ENCODE measurements at places on chromosomes 3 and 15.

DNA sequence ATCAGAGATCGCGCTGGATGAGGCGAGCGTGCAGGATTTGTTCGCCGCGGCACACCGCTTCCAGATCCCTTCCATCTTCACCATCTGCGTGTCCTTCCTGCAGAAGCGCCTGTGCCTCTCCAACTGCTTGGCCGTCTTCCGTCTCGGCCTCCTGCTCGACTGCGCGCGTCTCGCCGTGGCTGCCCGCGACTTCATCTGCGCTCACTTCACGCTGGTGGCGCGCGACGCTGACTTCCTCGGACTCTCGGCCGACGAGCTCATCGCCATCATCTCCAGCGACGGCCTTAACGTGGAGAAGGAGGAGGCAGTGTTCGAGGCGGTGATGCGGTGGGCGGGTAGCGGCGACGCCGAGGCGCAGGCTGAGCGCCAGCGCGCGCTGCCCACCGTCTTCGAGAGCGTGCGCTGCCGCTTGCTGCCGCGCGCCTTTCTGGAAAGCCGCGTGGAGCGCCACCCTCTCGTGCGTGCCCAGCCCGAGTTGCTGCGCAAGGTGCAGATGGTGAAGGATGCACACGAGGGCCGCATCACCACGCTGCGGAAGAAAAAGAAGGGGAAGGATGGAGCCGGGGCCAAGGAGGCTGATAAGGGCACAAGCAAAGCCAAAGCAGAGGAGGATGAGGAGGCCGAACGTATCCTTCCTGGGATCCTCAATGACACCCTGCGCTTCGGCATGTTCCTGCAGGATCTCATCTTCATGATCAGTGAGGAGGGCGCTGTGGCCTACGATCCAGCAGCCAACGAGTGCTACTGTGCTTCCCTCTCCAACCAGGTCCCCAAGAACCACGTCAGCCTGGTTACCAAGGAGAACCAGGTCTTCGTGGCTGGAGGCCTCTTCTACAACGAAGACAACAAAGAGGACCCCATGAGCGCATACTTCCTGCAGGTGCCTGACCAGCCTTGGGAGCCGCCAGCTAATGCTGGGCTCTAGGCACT, 819 bp downstream of the KLHL40 start:
- no peak for DNase-seq

DNA sequence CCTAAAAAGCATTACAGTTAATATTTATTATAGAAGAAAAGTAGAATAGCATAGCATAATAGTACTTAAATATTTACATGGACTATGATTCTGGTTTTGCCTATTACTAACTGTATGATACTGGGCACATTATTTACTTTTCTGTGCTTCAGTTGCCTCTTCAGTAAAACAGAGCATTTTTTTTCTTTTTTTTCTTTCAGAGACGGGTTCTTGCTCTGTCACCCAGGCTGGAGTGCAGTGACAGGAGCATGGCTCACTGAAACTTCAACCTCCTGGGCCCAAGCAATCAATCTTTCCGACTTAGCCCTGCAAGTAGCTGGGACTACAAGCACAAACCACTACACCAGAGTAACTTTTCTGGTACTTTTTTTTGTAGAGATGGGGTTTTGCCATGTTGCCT, 47.0 kb downstream of the GYG1 start:
- DNase-seq = no peak

- DNase-seq = peak; percentile 67
These were observed 175.2 kb downstream of the ALDH1A2 start for GRCh38 chr15:57890351-57890750.

GRCh38 chr15:27238209-27238608, 267.2 kb downstream of the GABRG3 start:
- DNase-seq = no peak

DNA sequence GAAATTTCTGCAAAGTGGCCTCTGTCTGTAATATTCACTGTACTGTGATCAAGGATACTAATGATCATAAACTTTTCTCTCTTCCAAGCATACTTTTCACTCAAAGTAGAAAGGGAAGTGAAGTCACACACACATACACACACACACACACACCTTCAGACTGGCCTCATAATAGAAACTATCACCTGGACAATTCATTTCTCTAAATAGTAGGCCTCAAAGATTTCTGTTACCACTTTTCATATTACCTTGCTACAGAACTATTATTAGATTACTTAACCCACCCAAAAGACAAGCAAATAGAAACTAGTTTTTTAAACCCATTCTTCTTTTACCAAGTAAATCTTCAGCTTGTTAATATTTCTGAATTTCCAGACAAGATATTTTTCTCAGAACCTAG, 12.2 kb downstream of the CPB1 start:
- no peak for DNase-seq
